ENCODE measurements at places on chromosomes 7 and 10.
A peak's percentile ranks its signal among the peaks of the same experiment; 100 is the strongest.

GRCh38 chr10:96491303-96491702, 22.4 kb downstream of the TLL2 start:
- no peak for DNase-seq

- no peak for DNase-seq
These were observed 45.1 kb downstream of the ST8SIA6 start for GRCh38 chr10:17409170-17409733.

DNA sequence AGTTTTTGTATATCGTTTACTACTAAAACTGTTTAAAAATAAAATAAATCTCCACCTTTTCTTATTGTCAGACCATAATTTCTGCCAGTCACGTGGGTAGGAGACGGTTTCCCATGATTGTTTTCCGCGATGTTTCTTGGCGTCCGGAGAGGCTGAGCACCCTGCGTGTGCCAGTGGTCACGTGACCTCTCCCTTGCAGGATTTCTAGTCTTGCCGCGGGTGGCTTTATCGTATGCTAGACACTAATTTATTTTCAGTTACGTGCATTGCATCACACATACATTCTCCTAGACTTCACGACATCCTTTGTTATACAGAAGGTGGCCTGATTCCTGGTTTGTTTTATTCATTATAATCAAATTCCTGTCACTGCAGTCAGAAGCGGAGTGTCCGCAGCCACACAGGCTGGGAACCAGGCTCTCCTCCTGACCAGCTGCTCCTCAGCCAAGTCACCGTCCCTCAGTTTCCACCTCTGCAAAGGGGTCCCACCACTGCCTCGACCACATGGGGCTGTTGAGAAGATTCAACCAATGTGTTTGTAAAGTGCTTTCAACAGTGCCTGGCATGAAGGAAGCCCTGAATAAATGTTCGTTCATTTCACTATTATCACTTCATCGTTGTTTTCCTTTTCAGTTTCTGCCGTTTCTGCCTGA, 203.2 kb upstream of the PPP2R2D start:
- DNase-seq, result no peak

- DNase-seq, result no peak
These were observed 519.9 kb upstream of the DPP6 start for GRCh38 chr7:153532326-153532725.

DNA sequence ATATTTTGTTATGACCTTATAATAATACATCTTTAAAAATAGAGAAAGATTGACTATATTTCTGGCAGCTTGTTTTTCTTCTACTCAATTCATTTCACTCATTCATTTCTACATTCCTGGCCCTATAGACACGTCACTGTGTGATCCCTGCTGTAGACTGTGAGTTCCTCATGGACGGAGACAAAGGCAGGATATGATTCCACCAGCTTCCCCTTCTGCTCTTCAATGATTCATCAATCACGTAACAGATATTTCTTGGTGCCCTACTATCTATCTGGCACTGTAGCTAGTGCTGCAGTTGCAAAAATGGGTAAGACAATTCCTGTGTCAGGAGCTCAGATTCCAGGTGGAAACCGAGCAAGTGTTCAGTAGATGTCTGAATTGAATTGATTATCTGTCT, 415.0 kb downstream of the SFMBT2 start:
- DNase-seq, result no peak

DNA sequence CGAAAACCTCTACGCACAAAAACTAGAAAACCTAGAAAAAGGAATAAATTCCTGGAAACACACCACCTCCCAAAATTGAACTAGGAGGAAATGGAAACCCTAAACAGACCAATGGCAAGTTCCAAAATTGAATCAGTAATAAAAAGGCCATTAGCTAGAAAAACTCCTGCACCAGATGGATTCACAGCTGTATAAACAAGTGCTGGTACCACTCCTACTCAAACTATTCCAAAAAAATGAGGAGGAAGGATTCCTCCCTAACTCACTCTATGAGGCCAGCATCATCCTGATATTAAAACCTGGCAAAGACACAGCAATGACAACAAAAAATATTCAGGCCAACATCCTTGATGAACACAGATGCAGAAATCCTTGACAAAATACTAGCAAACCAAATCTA, 228.2 kb downstream of the CHRM2 start:
- no peak for DNase-seq

DNA sequence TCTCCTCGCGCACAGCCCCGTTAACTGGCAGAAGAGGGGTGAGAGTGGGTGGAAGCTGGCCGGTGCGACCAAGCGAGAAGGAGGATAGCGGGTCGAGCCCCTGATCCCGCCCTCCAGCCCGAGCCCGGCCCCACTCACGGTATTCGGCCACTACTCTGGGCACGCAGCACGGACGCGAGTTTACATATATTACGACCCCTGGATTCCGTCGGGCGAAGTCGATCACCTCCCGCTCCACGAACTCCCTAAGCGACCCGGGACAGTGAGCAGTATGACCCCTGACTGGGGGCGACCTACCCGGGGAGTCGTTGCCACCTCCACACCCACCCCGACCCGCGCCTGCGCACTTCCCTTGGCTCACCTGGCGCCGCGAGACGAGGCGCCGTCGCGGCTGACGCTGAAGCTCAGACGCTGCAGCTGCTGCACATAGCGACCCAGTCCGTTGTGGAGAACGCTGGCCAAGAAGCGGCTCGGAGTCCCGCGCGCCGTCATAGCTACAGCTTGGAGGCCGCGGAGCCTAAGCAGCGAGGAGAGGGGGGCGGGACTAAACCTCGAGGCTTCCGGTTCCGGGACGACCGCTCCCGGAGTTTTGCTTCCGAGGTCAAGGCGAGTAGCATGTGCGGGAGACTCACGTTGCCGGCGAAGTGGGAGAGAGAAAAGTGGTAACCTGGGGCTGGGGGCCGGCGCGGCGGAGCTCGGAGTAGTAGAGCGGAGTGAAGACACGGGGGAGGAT, at the start of the genes MRPL43 and TWNK:
MRPL43 (minus strand) TSS at position 546 of the 733 bp plus-strand sequence; CDS start at position 492, 54 bp downstream.
TWNK (plus strand) TSS at position 592 of the 733 bp plus-strand sequence. CDS start 668 bp downstream, outside the sequence.
- DNase-seq, result peak; percentile 70

DNA sequence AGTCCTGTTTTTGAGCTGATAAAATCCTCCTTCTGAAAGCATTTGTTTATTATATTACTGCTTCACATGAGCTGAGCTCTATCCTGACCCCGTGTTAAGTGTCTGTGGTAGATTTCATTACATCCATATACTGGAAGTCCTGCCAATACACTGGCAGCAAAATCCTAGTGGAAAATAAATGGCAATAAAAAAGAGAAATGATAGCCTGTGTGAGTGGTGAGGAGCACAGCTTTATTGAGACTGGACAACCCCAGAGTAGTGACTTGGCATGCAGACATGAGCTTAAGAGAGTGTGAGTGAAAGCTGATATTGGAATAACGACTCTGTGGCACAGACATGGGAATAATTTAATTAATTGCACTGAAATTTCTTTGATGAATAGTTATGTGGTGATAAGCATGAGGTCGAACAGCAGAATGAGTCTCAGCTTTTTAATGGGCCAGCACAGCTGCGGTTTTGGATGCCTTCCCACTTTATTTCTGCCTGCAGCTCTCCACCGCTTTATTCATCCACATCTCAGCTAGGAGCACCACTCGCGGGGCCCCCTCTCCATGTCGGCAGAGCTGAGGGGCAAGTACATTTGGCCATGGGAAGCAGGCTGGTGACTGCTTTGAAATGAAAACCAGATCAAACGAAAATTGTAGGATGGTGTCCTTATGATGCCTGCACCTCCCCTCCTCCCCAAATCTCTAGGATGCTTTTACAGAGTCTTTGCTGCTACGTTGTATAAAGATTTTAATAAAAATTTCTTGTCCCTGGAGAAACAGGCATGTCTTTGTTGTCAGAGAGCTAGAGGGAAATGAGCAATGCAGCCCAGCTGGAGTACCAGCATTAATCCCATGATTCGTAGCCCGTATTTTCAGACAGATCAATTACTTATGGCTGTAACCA, 494.3 kb downstream of the AUTS2 start:
- DNase-seq, result no peak

GRCh38 chr7:55545496-55545895, 26.8 kb downstream of the VOPP1 start:
- no peak for DNase-seq

- no peak for DNase-seq
These were observed 69.4 kb downstream of the PTPRE start for GRCh38 chr10:127976286-127976685.

DNA sequence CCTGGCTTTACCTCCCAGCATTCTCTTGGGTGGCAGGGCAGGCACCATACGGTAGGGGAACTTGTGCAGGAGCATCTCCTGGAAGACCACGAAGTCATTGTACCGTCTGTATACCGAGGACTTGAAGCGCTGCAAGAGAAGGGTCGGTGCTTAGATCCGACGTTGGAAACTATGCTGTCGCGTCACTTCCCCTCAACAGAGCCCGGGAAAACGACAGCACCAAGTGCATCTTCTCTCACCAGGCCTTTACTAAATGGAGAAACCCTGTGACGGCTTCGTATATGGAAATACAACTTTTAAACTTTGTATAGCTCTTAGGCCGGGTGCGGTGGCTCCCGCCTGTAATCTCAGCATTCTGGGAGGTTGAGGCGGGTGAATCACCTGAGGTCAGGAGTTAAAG, 33.1 kb downstream of the NUDT1 start:
- DNase-seq, result no peak

DNA sequence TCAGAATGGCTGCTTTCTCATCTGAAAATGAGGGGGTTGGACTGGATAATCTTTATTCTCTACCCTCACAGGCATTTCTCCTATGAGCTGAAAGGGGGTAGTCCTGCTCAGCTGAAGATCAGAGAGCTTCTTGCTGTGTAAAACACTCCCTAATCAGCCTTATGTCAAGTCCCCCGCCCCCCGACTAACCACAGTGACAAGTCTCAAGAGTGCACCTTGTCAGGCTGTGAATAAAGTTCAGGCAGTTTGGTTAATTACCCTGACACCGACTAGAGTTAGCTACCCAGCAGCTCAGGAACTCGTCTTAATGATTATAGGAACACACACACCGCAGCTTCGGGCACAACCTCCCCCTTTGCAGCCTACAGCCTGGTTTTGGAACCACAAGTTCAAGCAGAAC, 513.7 kb downstream of the RPS24 start:
- DNase-seq, result no peak

DNA sequence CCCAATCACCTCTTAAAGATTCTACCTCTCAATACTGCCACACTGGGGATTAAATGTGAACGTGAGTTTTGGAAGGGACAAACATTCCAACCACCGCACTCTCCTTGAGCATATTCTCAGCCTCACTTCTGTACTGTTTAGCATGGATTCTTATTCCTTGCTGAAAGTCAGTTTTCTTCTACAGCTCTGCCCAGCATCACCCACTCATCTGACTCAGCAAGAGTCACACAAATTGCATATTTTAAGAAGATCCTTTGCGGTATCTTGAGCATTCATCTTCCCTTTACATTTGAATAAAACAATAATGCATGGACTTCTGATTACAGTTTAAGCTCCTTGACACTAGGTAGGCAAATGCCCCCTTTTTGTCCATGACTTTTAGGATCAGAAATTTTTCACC, 251.6 kb upstream of the MKLN1 start:
- no peak for DNase-seq

DNA sequence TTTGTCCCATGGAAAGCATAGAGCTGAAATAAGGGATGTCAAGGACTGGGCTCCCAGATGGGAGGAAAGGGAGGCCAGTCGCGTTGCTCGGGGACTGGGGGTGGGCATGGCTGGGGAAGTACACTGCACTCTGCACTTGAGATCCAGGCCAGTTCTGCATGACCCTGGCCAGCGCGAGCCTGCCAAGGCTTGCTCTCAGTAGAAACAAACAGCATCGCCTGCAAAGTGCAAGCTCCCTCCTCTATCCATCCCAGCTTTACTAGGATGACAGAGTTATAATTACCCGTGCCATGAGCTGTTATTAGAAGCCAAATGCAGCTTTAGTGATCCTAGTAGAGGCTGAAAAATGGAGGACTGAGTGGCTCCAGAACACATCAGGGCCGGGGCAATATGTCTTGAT, 43.9 kb upstream of the PDCD4 start:
- no peak for DNase-seq

DNA sequence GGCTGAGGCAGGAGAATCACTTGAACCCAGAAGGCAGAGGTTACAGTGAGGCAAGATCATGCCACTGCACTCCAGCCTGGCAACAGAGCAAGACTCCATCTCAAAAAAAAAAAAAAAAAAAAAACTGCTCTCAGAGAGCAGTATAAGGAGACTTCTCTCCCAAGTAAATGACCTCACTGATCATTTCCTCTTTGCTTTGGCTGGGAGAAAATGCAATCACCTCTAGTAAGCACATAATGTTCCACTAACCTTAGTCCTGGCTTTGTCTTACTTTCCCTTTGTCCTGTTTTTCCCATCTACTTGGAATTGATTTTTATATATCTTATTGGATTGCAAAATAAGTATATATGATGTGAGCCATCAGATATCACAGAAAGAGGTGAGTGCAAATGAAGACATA, 2.5 kb downstream of the SLC25A13 start:
- DNase-seq, result no peak

- no peak for DNase-seq
These were observed 67.1 kb downstream of the C10orf120 start for GRCh38 chr10:122632576-122632975.

DNA sequence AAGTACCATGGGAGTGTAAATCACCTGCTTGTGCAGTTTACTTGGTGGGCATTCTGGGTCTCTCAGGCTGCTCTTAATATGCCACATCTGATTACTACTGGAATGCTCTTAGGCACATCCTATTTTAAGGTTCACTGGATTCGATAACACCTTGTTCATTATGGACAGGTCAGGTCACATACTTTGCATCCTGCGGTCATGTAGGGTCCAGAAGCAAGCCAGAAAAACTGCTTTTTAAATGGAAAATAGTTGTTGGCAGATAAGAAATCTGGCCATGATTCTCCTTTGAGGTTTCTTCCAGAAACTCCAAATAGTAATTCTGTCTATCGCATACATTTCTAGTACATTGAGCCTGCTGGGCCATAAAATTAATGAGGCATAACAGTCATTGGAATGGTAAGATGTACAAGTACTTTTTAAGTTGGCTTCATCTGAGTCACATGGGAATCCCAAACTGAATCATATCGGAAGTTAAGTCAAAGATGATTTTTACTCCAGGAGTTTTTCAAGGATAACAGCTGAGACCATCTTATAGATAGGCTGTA, 371.9 kb downstream of the LRRTM3 start:
- no peak for DNase-seq

- no peak for DNase-seq
These were observed 176.2 kb downstream of the PRKAG2 start for GRCh38 chr7:151700586-151701165.

- no peak for DNase-seq
These were observed 57.6 kb upstream of the PIK3CG start for GRCh38 chr7:106807474-106807873.

Data from cerebellar nuclear complex (tissue), 1 donor.